ENCODE measurements at places on chromosomes 3 and 15.

DNA sequence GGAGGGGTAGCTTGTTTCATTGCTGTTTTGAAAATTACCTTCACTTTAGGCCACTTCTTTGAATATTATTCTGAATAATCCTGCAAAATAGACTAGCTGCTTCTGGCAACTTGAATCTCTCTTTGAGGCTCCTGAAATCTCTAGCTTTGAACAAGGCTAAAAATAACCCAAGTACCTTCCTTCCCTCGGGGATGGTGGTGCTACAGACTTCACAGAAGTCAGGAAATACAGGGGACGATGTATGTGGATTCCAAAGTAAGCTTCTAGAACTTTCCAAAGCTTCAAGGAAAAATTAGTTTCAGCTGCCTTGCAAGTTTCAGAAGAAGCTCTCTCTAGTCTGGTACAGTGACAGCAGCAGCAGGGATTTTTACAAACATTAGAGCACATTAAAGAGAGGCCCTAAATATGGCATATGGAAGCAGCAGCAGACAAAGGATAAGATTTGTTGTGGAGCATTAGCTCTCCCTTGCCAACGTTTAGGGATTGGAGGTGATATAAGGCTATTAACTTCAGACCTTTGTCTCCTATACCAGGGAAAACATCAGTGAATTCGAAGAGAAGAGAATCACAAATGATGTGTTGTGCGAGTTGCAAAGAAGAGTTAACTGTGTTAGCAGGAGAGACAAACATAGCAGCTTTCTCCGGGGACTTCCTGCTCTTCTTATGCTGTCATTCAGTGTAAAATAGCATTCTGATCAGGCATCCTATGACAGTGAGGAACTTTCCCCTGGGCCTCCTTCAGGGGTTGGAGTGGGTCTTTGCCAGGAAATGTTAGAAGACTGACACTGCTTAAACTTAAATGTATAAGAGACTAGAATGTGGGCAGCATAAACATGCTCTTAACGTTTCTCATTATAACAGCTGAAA, 783.0 kb upstream of the ARPP21 start:
- no peak for DNase-seq

DNA sequence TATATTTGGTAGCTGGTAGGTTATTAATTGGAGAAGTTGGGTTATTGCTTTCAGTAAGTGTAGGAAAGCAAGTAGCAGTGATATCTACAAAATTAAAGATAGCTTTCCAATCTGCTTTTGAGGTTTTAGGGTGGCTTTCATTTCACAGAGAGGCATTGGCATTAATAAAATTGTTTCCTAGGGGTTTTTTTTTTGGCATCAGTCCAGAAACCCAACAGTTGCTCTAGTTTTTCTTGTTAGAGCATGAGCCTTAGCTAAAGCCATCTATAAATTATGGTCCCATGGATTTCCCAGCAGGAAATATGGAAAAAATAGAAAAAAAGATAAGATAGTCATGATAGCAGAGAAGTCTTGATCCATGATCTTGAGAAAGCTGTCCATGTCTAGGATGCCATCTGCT, 3.0 kb upstream of the B4GALT4 start:
- DNase-seq, result no peak

GRCh38 chr3:13850161-13850945, 29.5 kb downstream of the WNT7A start:
- DNase-seq, result no peak

- no peak for DNase-seq
Observed at GRCh38 chr15:92650256-92650655, 5.3 kb downstream of the FAM174B start.

GRCh38 chr15:84840741-84841429, 23.7 kb downstream of the ALPK3 start:
- no peak for DNase-seq

DNA sequence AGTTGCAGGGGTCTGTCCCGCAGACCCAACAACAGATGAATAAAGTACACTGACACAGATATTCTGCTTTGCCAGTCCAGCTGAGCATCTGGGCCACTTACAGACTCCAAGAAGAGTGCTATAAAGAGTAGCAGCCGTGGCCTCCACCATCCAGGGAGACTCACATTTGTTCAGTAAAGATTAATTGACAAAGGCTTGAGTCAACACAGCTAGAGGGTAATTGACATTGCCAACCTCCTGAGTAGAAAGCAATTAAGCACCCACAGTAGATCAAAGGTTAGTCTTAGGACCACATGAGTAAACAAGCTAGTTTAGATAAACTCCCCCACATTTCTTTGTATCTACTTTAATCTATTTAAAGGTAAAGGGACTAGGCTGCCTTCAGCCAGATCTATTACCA, 16.3 kb upstream of the CRTC3 start:
- no peak for DNase-seq

GRCh38 chr15:53328341-53328740, 431.1 kb downstream of the WDR72 start:
- no peak for DNase-seq

- DNase-seq, result no peak
Observed at GRCh38 chr3:59920822-59921221, 871.0 kb upstream of the CFAP20DC start.

DNA sequence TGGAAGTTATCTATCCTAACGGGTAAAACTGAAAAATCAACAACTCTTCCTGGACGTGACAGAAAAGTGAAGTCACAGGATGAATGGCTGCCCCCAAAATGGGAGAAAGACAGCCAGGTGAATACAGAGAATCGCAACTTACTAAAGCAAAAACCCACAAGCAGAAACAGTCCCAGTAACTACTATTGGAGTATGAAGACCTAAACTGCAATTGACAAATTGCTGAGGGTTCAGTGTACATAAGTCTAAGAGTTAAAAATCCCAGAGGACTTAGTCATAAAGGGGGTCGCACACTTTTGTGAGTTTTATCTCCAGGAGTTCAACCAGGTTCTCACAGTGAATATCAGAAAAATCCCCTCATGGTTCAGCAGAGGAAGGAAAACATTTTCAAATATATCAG, 56.8 kb upstream of the IMPG2 start:
- no peak for DNase-seq

- no peak for DNase-seq
Observed at GRCh38 chr3:124770336-124771082, 40.3 kb downstream of the UMPS start.

- DNase-seq, result no peak
Observed at GRCh38 chr3:186990878-186991308, 60.6 kb downstream of the ST6GAL1 start.

DNA sequence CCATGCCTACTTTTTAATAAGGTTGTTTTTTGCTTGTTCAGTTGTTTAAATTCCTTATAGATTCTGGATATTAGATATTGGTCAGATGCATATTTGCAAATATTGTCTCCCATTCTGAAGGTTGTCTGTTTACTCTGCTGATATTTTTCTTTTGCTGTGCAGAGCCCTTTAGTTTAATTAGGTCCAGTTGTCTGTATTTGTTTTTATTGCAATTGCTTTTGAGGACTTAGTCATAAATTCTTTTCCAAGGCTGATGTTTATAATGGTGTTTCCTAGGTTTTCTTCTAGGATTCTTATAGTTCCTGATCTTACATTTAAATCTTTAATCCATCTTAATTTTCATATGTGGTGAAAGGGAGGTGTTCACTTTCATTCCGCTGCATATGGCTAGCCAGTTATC, 77.4 kb downstream of the PTPRG start:
- no peak for DNase-seq

GRCh38 chr3:138867996-138868395, 33.3 kb upstream of the PIK3CB start:
- DNase-seq, result no peak

DNA sequence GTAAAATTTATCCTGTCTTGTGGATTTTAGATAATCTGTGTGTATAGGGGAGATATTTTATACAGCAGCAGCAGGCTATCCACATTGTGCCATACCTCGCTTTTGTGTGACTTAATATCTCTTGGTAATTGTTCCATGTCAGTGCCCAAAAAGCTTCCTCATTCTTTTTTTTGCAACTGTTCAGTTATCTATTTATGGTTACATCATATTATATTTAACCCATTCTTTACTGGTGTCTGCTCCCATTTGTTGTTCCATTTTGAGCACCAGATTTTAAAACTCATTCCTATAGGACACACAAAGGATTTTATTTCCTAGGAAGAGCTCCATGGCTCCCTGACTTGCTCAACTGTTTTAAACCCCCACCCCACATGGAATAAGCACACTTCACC, 86.3 kb upstream of the RASGRP1 start:
- no peak for DNase-seq

GRCh38 chr3:54837964-54838363, 89.9 kb downstream of the LRTM1 start:
- DNase-seq, result no peak

DNA sequence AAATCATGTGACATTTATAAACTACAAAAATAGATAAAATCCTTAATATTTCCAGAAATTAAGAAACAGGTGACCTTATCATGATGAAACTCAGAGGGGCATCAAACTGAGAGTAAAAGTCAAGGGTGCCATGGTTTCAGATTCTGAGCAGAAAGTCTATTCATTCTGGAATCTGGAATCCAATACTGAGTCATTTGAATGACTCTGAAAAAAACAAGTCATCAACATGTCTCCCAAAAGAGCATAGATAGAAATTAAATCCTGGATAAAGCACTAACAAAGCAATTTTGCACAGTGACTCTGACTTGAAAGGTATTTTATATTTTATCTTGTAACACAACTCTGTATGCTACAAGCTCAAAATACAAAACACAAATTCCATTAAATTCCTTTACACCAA, 23.4 kb downstream of the STAC start:
- DNase-seq, result no peak

DNA sequence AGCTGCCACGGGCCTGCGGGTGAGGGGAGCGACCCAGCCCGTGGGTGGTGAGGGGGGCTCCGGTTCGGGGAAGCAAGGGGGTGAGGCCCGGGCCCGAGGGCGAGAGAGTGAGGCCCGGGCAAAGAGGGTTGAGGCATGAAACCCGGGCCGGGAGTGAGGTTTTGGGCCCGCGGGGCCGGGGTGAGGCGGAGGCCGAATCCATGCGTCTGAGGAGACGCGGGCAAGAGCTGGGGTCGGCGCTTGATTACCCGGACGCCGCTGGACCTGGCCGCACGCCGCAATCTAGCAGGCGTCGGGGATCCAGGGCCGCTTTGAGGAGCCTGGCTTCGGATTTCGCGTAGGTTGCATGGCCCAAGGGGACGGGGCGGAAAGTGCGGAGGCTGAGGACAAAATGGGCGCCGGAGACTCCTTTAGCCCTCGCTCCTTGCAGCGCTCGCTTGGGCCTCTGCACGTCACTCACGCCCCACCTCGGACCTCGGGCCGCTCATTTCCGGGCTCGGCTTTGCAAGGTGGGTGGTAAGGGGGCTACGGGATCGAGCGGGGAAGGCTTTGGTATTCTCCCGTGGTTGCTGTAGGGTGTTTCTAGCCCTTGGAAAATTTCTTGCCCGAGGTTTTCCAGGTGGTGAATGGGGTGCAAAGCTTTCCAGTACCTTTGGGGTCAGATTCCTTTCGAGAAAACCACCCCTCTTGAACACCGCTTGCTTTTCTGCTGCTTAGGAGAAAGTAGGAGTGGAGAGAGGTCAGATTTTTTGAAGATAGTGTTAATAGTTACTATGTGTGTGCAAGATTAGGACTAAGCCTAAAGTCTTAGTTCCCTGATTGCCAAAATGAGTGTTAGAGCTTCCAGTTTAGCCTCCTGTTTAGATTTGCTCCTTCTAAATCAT, 827 bp downstream of the SLC25A36 start:
- DNase-seq, result peak; percentile 14

- peak; percentile 49 for DNase-seq
Observed at GRCh38 chr3:141402476-141403171, 34.3 kb downstream of the ZBTB38 start.

- DNase-seq, result no peak
Observed at GRCh38 chr15:47339800-47340570, 377.3 kb upstream of the SEMA6D start.

GRCh38 chr15:71115567-71116351, 488 bp downstream of the THSD4 start:
- DNase-seq, result no peak

GRCh38 chr3:195443391-195443989, 670 bp upstream of the ACAP2 start:
- DNase-seq, result no peak

- DNase-seq, result no peak
Observed at GRCh38 chr3:169992156-169992555, 25.5 kb downstream of the SEC62 start.

DNA sequence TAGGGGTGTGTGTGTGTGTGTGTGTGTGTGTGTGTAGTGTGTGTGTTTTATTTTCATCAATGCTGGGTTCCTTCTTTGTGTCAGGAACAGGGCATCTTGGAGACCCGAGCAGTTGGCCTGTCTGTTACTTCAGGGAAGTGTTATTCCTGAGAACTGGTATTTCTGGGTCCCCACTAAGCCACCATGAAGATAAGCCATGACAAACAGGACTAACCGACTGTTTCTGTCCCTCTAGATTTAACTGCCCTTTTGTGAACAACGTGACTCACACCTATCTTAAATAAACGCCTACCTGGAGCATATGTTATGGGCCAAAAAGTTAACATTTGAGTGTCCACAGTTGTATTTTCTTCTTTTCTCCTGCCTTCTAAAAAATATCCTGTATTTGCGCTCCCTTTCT, 19.5 kb downstream of the SIDT1 start:
- no peak for DNase-seq

Measured in CD4-positive, alpha-beta T cell treated with Interleukin-6 at 100 ng/mL for 8 hours (primary cell).